CD14-positive monocyte (primary cell): ENCODE measurements at places on chromosomes 1 and 21.
A peak's percentile ranks its signal among the peaks of the same experiment; 100 is the strongest.

DNA sequence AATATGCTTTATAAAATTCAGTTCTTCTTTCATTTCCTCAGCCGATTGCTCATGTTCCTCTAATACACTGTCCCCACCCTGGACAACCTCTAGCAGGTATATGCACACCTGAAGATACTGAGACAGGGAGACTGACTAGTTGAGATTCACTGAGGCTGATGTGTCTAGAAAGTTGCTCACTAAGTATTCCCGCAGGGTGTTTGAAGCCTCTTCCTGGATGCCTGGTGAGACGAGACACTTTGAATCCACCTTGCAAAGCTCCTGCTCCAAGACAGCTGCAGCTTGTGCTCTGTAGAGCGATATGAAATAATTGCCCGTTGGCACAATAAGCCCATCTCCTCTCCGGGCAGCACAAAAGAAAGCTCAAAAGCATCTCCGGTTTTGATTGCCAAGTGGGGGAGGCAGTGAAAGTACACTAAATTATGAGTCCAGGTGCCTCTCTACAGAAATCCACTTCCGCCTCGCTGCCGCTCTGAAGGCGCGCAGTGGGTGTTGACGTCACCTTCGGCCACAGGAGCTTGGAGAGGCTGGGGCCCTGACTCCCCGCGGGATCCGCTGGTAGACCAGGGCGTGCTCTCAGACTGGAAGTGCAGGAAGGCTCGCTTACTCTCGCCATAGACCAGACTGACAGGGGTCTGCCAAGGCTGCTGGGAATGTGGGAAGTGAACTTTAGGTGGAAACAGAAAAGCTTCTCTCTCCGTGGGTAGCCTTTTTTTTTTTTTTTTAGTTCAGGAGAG, 46.3 kb downstream of the GPA33 start:
- DNase-seq = peak; percentile 31

- DNase-seq = no peak
Measured at GRCh38 chr1:11502516-11502915, 23.6 kb downstream of the DISP3 start.

DNA sequence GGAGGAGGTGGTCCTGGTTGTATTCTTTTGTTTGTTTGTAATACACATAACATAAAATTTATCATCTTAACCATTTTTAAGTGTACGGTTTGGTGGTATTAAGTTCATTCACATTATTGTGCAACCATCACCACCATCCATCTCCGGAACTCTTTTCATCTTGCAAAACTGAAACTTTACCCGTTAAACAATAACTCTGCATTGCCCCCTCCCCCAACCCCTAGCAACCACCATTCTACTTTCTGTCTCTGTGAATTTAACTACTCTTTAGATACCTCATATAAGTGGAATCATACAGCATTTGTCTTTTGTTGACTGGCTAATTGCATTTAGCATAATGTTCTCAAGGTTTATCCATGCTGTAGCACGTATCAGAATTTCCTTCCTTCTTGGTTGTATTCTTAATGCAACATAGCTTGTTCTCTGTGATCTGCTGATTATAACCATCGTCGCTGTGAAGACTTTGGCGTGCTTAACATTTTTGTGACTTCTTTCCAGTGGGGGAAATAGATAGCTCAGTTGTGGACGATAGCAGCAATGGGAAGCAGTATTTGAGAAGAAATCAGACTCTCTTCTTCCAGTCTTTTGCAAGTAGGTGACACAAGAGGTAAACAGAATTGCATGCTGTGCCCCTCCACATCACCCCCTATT, 117.5 kb upstream of the HOOK1 start:
- peak; percentile 62 for DNase-seq

DNA sequence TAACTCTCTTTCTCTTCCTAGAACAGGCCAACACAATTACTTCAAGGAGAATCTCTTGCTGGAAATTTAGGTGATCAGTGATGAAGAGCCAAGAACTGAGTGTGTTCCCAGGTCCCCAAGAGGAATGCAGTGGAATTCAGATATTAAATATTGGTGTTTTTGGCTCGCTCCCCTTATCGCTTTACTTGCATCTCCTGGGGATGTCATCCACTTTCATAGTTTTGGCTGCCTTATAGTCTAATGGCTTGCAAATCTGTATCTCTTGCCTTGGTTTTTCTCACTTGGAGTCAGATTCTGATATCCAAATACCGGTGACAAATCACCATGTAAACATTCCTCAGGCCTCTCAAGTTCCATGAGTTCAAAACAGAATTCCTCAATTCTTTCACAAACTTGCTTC, 151.0 kb upstream of the C1orf87 start:
- DNase-seq = no peak

DNA sequence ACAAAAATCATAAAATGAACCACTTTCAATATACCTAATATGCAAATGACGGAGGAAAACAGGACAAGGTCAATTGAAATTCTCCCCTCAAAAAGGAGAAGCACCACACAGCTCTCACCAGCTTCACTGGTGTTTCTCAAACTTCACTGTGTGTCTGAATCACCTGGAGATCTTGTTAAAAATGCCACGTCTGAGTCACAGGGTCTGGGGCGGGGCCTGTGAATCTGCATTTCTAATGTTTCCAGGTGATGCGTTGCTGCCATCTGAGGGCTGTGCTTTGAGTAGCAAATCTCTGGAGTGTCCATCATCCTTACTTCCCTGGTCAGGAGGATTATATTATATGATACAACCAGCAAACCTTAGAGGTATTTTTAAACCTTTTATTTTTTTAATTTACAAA, 9.0 kb downstream of the CLDN19 start:
- no peak for DNase-seq

DNA sequence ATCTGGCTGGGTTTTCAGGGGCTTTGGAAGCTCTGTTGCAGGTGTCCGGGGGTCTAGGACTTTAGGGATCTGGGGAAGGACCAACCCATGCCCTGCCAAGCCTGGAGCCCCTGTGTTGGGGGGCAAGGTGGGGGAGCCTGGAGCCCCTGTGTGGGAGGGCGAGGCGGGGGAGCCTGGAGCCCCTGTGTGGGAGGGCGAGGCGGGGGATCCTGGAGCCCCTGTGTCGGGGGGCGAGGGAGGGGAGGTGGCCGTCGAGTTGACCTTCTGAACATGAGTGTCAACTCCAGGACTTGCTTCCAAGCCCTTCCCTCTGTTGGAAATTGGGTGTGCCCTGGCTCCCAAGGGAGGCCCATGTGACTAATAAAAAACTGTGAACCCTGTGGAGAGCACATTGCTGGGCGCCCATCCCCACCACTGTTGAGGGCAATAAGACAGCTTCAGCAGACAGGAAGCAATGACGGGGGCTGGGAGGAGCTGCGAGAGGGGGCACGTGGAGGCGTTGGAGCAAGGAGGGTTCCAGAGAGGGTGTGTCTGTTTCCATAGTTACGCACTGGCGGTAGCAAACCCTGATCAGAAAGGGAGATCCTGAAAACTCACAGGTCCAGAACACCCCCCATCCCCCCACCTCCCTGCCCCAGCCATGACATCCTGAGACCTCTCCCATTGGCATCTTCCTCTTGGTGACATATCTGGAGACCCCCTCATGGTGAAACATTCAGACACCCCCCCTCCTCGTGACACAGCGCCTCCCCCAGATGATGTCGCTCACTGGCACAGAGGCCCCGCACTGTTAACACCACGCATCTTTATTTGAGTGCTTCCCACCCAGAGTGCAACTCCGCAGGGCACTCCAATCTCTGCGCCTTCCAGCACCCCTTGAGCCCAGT, 8.4 kb downstream of the MYBPH start:
- no peak for DNase-seq
